Lower lobe of right lung (tissue), 2 donors: ENCODE measurements at places on chromosomes 6 and 20.

GRCh38 chr6:50318536-50318935 lies 268.8 kb upstream of the DEFB112 start:
- H3K4me1 ChIP-seq: no peaks in the 10 kb centered on the region
- no peak overlapping the region for H3K4me3 ChIP-seq
- DNase-seq: no peak
- H3K27ac ChIP-seq: no peak overlapping the region
- H3K27me3 ChIP-seq: no peaks in the 10 kb centered on the region
- no peaks in the 10 kb centered on the region for H3K36me3 ChIP-seq

- no peaks in the 10 kb centered on the region for H3K36me3 ChIP-seq
- H3K4me3 ChIP-seq: no peak overlapping the region
- DNase-seq: peak; percentile 9
- no peaks in the 10 kb centered on the region for H3K4me1 ChIP-seq
Observed at GRCh38 chr20:61609461-61609860, 357.4 kb downstream of the CDH4 start.

GRCh38 chr20:24745206-24745605 lies 203.9 kb upstream of the CST7 start:
- no peaks in the 10 kb centered on the region for H3K36me3 ChIP-seq
- H3K4me1 ChIP-seq: no peaks in the 10 kb centered on the region
- H3K27me3 ChIP-seq: peaks cover 15% of the 10 kb centered on the region
- H3K27ac ChIP-seq: no peak overlapping the region

GRCh38 chr6:108565091-108565766 lies 4.5 kb downstream of the FOXO3 start:
- H3K27me3 ChIP-seq: no peaks in the 10 kb centered on the region
- H3K27ac ChIP-seq: peak overlapping the region; percentile 100
- peaks cover 68% of the 10 kb centered on the region for H3K4me1 ChIP-seq
- H3K36me3 ChIP-seq: peaks cover 33% of the 10 kb centered on the region
- peak overlapping the region; percentile 79 for H3K4me3 ChIP-seq

DNA sequence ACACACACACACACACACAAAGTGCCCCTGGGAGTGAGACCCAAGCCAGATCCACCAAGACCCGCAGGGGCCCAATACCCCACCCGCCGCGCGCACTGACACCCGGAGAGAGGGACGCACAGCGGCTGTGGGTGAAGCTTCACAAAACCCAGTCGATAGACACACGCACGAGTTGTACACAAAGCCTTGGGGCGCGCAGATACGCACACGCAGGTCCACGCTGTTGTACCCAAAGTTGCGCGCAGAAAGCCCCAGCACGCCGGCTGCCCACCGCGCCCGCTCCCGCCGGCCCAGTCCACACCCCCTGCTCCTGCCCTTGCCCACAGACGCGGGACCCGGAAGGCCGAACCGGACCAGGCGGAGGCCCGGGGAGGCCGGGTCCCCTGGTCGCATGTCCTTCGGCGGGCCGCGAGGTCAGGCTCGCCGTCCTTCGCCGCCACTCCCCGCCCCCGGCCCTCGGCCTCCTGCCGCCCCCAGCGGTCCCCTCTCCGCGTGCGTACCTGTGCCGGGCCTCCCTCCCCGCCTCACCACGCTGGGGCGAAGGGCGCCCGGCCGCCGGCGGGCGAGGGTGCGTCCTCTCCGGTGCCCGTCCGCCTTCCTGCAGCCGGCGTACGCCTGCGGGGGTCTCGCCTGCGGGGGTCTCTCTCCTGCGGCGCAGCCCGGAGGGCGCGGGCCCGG lies at the start of gene TMEM74B:
TMEM74B (minus strand) TSS at position 344 of the 678 bp plus-strand sequence. CDS start 1,180 bp downstream, outside the sequence.
- H3K4me1 ChIP-seq: peaks cover 18% of the 10 kb centered on the region
- DNase-seq: no peak
- H3K4me3 ChIP-seq: peak within 1 kb of the TSS; percentile 62
- peaks cover 16% of the 10 kb centered on the region for H3K27me3 ChIP-seq

GRCh38 chr6:166423781-166424180 lies 41.0 kb upstream of the MPC1 start:
- no peak overlapping the region for H3K27ac ChIP-seq
- no peaks in the 10 kb centered on the region for H3K4me1 ChIP-seq
- H3K36me3 ChIP-seq: peaks cover 61% of the 10 kb centered on the region
- no peak for DNase-seq

- H3K27ac ChIP-seq: peak overlapping the region; percentile 39
Observed at GRCh38 chr6:151379933-151380847, 11.2 kb downstream of the ZBTB2 start.

GRCh38 chr6:33702345-33702977 lies 9.0 kb downstream of the UQCC2 start:
- H3K27me3 ChIP-seq: no peaks in the 10 kb centered on the region
- no peak overlapping the region for H3K4me3 ChIP-seq
- H3K27ac ChIP-seq: no peak overlapping the region
- peak; percentile 48 for DNase-seq
- peaks cover 11% of the 10 kb centered on the region for H3K4me1 ChIP-seq
- peaks cover 17% of the 10 kb centered on the region for H3K36me3 ChIP-seq

DNA sequence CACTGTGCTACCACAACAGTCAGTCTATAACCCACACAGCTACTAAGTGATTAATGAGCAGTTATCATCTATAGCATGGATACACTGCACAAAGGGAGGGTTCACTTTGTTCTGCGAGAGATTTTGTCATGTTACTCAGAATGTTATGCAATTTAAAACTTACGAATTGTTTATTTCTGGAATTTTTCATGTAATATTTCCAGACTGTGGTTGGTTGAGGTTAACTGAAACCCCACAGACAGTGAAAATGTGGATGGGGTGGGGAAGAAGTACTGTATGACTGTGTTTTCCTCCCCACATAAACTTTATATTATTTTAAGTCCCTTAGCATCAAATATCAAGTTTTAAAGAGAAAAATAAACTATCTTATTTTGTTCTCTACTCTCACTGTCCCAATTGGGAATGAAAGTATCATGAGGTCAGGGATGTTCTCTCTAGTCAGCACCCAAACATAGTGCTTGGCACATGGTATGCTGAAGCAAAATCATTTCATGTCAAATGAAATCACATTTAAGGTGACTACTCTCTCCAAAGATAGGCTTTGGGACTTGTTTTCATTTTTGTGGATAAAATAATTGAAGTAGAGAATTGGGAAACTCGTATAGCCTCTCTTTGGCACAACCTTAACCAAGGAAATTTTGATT lies 25.4 kb downstream of the DOP1A start:
- no peaks in the 10 kb centered on the region for H3K36me3 ChIP-seq
- no peak overlapping the region for H3K4me3 ChIP-seq
- peaks cover 3% of the 10 kb centered on the region for H3K4me1 ChIP-seq
- H3K27me3 ChIP-seq: no peaks in the 10 kb centered on the region
- no peak overlapping the region for H3K27ac ChIP-seq
- no peak for DNase-seq

- no peaks in the 10 kb centered on the region for H3K36me3 ChIP-seq
- H3K27me3 ChIP-seq: no peaks in the 10 kb centered on the region
- no peak overlapping the region for H3K4me3 ChIP-seq
- peaks cover 11% of the 10 kb centered on the region for H3K4me1 ChIP-seq
Observed at GRCh38 chr6:128256095-128256494, 264.3 kb downstream of the PTPRK start.

- peak overlapping the region; percentile 44 for H3K27ac ChIP-seq
- H3K4me3 ChIP-seq: no peak overlapping the region
- peaks cover 16% of the 10 kb centered on the region for H3K4me1 ChIP-seq
- H3K36me3 ChIP-seq: no peaks in the 10 kb centered on the region
- DNase-seq: no peak
- H3K27me3 ChIP-seq: no peaks in the 10 kb centered on the region
Observed at GRCh38 chr6:170522565-170523183, 30.4 kb downstream of the PSMB1 start.

DNA sequence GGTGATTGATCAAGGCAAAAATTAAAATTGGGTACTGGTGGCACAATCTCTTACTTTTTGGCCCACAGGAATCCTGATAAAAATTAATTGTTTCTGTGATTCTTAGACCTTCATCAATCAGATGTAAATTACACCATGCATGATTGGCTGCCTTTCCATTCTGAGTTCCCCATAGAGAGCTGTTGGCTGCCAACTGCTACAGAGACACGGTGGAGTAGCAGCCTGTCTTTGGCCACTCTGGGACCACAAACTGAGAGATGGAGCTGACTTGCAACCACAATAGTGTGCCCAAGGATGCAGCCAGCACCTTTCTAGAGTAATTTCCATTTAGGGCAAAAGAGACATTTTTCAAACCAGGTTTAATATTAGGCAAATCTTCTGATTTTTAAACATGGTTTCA lies 274.3 kb upstream of the MMS22L start:
- no peak overlapping the region for H3K27ac ChIP-seq
- no peaks in the 10 kb centered on the region for H3K27me3 ChIP-seq
- no peaks in the 10 kb centered on the region for H3K36me3 ChIP-seq
- H3K4me3 ChIP-seq: no peak overlapping the region

DNA sequence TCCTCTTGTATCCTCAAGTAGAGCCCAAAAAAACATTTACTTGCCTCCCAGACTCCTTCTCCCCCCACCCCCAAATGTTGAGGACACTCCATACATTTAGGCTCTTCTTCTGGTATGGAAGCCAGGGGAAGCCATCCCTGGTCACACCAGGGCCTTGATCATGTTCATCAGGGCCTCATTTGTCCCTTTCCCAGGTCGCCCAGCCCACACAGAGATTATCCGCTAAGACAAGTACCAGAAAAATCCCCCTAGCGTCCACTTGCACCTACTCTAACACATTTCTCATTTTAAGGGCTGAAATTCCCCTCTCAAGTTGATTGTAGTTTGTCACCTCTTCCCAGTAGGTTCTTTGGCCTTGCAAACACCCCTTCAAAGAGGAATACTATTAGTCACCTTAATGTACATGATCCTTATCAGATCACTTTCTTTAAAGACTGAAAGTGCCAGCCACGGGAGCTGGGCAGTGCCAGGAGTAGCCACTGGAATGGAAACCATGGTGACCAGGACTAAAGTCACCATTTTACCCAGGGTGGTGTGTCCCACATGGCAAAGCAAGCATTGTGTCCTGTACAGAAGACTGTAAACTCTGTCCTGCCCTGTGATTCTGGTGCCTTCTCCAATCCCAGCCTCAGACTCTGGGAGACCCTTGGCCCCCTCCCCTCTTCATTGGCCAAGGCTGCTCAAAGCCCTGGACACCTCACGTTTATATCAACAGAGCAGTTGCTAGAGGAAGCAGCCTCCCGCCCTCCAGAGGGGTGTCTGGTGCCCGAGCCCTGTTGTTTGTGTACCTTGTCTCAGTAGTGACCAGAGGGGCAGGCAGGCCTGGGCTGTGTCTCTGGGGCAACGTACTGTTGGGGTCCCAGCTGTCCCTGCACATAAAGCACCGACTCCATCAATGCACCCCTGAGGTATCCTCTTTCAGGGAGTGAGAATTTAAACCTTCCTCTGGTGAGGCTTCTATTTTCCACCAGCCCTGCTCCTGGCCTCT lies 5.0 kb upstream of the APOBEC2 start:
- H3K27me3 ChIP-seq: no peaks in the 10 kb centered on the region
- no peak overlapping the region for H3K4me3 ChIP-seq
- H3K36me3 ChIP-seq: no peaks in the 10 kb centered on the region
- no peak overlapping the region for H3K27ac ChIP-seq
- DNase-seq: no peak

GRCh38 chr6:85402922-85403321 lies 47.0 kb upstream of the NT5E start:
- peak overlapping the region; percentile 48 for H3K27ac ChIP-seq
- H3K36me3 ChIP-seq: no peaks in the 10 kb centered on the region
- no peak overlapping the region for H3K4me3 ChIP-seq
- H3K4me1 ChIP-seq: peaks cover 12% of the 10 kb centered on the region
- DNase-seq: no peak

GRCh38 chr6:151093706-151094105 lies 146.1 kb upstream of the AKAP12 start:
- no peaks in the 10 kb centered on the region for H3K27me3 ChIP-seq
- peaks cover 7% of the 10 kb centered on the region for H3K36me3 ChIP-seq
- DNase-seq: no peak
- no peaks in the 10 kb centered on the region for H3K4me1 ChIP-seq
- no peak overlapping the region for H3K4me3 ChIP-seq
- no peak overlapping the region for H3K27ac ChIP-seq

GRCh38 chr6:125363039-125363823 lies 61.5 kb upstream of the HDDC2 start:
- peak overlapping the region; percentile 48 for H3K4me3 ChIP-seq
- peak; percentile 43 for DNase-seq
- H3K27ac ChIP-seq: no peak overlapping the region
- H3K4me1 ChIP-seq: peaks cover 7% of the 10 kb centered on the region
- peaks cover 30% of the 10 kb centered on the region for H3K27me3 ChIP-seq

DNA sequence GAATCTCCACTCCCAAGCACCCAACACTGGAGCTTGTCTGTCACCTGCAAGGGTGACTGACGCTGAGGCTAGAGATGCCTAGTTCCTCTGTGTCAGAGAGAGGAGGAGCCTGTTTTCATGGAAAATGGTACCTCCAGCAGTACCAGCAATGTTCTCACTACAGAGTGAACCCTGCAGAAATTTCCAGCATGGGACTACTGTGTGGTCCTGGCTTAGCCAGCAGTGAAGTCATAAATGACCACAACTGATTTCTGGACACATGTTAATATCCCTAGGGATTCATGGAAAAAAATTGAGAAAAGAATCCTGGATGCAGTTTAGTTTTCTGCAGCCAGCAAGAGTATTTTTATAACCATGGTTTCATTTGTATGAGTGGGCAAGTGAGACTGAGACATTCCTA lies 468.1 kb downstream of the CD83 start:
- H3K27ac ChIP-seq: no peak overlapping the region
- no peak overlapping the region for H3K4me3 ChIP-seq
- no peaks in the 10 kb centered on the region for H3K4me1 ChIP-seq
- no peaks in the 10 kb centered on the region for H3K36me3 ChIP-seq
- no peak for DNase-seq
- no peaks in the 10 kb centered on the region for H3K27me3 ChIP-seq

GRCh38 chr20:8161264-8162071 lies 29.4 kb downstream of the PLCB1 start:
- H3K27me3 ChIP-seq: no peaks in the 10 kb centered on the region
- H3K4me3 ChIP-seq: no peak overlapping the region
- no peak overlapping the region for H3K27ac ChIP-seq
- H3K36me3 ChIP-seq: no peaks in the 10 kb centered on the region
- DNase-seq: no peak
